ENCODE measurements at places on chromosomes 6 and 20.

- DNase-seq, result peak; percentile 38
Observed at GRCh38 chr6:2245877-2246863, 765 bp upstream of the GMDS start.

DNA sequence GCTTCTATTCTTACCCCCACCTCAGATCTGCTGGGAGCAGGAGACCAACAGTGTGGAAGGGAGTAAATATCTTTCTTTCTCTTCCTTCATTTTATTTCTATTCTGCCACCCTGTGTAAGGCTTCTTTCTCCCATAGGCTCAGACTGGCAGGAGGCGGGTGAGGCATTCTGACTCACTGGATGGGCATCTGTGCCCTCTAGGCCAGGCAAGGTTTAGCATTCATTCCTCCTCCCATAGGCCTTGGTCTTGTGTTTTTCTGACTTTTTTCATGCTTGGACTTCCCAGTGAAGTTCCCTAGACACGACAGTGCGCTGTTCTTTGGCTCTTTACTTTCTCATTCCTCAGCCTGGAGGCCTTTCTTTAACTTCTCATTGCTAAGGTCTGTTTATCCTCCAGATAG lies 235.2 kb downstream of the SYNE1 start:
- peak; percentile 66 for DNase-seq

DNA sequence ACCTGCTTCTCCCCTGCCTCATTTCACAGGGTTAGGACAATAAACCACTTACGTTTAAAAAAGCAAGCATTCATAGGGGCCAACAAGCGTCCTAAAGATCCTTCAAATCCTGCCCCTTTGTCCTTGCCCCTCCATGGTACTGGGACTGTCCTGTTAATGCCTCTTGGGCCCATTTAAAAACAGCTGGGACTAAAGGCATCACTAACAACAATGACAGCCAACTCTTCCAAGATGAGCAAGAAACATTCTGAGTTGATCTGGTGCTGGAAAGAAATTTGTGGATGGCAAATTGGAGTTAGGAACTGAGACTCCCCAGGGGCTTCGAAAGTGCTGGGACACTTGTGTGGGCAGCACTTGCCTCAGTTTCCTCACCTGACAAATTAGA lies 93.4 kb downstream of the ZMYND8 start:
- no peak for DNase-seq

GRCh38 chr20:40683894-40684268 lies 5.2 kb downstream of the MAFB start:
- no peak for DNase-seq

DNA sequence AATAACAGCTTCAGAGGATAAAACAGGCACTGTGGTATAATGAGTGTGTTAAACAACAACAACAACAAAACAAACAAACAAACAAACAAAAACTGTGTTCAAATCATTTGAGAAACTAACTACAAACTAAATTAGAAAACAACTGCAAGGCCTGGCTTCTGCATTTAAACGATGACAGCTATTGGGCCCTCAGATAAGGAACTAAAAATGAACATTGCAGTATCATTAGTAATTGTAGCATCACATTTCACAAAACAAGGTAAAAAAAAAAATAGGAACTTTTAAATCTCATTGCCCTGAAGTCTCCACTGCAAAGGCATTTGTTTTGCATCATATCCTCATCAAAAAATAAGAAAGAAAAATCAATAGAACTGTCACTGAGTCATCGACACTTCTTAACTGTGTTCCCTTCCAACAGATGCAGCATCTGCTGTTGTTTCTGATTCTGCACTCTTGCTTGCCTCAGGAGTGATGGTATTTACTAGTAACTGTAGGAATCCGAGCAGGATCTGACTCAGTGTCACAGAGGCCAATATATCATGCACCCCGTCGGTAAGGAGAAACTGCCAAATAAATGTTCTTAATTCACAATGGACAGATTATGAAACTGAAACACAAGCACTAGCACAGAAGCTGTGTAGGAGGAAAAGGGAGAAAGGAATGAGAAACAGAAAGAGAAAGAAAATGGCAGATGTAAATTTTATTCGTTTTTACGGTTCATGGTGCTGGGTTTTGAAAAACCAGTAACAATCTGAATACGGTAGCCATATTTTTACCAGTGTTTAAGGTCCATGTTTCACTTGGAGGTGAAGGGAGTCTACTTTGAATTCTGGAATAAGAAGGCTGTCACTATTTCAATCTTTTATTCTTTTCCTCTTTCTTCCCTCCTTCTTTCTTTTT lies 365.7 kb upstream of the EPHA7 start:
- DNase-seq, result no peak

DNA sequence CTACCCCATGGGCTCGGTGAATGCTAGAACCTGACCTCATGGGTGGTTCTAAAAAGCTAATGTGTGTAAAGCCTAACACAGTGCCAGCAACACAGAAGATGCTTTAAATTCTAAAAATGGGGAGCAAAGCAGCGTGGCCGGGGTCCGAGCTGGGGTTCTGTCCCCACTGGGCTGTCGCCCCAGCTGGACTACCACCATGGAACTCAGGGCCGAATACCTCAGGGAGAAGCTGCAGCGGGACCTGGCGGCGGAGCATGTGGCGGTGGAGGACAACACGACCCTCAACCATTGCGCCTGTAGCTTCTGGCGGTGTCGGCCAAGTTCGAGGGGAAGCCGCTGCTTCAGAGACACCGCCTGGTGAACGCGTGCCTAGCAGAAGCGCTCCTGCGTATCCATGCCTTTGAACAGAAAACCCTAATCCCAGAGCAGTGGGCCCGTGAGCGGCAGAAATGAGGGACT lies 8.4 kb downstream of the SOX4 start:
- DNase-seq, result no peak

DNA sequence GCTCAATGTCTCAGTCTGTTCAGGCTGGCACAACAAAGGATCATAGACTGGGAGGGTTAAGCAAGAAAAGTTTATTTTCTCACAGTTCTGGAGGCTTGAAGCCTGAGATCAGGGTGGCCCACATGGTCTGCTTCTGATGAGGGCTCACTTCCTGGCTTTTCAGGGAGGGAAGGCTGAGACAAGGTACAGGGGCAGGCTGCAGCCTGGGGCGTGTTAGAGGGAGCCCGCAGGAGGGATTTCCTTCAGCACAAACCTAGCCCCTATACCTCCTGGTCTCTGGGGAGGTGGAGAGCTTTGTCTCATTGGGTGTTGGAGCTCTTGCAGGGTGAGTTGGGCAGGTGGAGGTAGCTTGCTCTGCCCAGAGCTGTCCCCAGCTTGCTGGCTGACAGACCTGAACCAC lies 81.1 kb upstream of the GPR6 start:
- no peak for DNase-seq

DNA sequence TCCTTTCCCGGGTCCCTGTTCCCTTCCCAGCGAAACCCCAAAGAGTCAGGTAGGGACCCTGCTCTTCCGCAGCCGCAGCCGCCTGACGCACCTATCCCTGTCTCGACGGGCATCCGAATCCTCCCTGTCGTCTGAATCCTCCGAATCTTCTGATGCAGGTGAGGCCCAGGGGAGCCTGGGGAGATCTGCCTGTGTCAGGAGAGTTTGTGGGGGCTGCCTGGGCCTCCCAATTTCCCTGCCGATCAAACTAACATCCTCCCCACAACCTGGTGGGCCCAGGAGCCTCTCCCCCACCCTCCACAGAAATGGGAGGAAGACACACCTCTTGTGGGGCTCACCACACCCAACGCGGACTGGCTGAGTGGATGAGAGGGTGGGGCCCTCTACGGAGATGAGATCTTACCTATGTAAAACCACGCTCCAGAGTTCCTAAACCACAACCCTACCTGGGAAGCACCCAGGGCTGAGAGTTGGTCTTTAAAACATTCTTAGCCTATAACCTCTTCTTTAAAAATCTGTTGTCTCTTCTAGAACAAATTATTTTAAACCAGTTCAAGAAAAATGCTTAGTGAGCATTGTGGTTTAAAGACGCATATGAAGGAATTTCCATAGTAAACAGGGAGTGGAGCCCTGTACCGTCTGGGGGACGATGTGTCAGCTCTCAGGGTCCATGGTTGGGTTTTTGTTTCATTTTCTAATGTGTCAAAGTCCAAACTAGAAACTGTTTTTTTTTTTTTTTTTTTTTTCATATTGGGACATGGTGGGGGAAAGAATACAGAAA lies 1.7 kb downstream of the CDC25B start:
- DNase-seq, result no peak

- no peak for DNase-seq
Observed at GRCh38 chr20:44796311-44796710, 14.0 kb downstream of the RIMS4 start.

Measured in ascending aorta (tissue), 2 donors.